ENCODE measurements at places on chromosomes 4 and X.

GRCh38 chr4:161320377-161320776 is 843.4 kb downstream of the FSTL5 start:
- no peak for DNase-seq

DNA sequence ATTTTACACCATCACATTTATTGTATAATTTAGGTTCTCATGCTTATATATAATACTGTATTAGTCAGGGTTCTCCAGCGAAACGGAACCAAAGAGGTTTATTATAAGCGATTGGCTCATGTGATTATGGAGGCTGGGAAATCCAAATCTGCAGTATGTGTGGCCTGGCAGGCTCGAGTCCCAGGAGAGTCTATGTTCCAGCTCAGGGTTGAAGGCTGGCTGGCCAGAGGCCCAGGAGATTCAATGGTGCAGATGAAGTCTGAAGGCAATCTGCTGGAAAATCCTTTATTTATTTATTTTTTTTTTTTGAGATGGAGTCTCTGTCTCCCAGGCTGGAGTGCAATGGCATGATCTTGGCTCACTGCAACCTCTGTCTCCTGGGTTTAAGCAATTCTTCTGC is 63.0 kb upstream of the WDFY3 start:
- DNase-seq = no peak

DNA sequence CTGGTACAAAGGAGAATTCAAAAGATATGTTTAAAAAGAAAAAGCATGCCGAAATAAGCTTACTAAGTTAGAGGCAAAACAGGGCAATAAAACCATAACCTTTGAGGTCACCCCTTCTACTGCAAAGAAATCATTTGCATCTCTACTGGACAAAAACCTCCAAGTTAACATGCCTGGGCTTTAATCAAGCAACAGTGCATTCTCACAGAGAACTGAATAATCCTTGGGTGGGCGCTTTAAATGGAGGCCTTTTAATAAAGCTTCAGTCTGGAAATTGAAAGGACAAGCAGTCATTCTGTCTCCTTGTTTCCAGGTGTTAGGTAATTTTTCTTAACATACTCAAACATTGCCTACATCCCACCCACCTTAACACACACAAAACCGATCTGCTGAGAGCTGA is 34.6 kb upstream of the SMS start:
- DNase-seq = no peak

GRCh38 chr4:110287130-110287529 is 88.7 kb upstream of the ELOVL6 start:
- peak; percentile 46 for DNase-seq

DNA sequence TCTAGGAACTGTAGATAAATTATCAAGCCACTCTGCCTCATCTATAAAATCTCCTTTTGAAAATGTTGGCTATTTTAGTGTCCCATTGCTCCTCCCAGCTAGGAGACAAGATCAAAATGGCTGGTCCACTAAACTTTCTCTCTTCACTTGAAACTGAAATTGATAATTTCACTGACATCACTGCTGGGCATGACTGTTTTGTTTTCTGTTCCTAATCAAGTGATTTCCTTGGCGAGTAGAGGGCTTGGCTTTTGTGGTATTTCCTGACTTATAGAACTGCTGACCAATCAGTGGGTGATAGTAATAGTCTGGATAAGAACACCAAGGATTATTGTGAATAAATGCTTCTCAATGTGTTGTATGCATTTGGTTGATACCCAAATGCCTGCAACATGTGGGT is 2152.9 kb downstream of the ARAP2 start:
- no peak for DNase-seq

GRCh38 chr4:173464481-173464880 is 65.5 kb downstream of the HAND2 start:
- no peak for DNase-seq

- no peak for DNase-seq
These were observed 33.2 kb upstream of the OCIAD2 start for GRCh38 chr4:48939785-48940184.

DNA sequence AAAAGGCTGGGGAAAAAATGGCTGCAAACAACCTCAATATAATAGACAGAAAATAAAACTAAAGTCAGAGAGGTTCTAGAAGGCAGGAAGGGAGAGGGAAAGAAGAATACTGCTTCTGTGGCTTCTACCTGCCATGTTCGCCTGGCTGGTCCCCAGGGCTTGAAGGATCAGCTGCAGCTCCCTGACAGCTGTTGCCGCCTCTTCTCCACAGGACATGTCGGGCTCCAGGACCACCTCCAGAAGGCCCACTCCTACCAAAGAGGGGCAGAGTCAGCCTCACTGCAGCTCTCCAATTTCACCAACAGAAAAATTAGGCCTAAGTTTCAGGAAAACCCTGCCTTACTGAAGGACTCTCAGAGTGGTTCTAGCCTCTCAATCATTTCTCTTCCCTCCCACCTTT is 44.9 kb downstream of the GATB start:
- no peak for DNase-seq

DNA sequence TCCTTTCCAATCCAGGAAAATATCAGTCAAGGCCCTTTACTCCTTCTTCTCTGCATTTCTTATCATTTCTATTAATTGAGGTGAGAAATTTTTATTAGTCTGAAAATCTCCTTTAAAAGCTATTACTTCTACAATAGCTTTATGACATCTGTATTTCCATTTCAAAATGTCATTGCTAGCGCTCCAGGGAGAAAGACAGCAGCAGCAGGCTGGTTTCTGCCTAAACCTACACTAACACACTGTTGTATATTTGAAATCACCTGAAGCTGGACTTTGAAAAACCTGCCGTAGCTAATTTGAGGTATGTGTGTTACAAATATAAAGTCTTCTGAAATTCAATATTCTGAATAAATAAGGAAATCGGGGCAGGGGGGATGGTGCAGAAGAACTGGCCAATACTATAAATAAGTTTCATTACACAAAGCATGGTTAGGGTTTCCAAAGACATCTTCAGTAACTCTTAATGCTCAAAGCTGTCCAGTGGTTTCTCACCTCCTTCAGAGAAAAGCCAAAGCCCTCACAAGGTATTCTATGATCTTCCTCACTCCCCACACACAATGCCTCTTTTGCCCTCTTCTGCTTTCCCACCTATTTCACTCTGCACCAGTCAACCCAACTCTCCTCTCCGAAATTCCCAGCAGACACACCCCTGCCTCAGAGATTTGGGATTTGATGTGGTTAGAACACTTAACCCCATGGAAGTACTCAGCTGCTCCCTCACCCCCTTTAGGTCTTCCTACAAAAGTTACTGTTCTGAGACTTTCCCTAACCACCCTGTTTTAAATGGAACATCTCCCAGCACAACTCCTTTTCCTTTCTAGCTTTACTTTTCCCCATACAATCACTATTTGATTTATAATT is 122.7 kb downstream of the PPP3CA start:
- DNase-seq = no peak

- DNase-seq = no peak
These were observed 156.9 kb downstream of the SOWAHB start for GRCh38 chr4:76740866-76741662.

DNA sequence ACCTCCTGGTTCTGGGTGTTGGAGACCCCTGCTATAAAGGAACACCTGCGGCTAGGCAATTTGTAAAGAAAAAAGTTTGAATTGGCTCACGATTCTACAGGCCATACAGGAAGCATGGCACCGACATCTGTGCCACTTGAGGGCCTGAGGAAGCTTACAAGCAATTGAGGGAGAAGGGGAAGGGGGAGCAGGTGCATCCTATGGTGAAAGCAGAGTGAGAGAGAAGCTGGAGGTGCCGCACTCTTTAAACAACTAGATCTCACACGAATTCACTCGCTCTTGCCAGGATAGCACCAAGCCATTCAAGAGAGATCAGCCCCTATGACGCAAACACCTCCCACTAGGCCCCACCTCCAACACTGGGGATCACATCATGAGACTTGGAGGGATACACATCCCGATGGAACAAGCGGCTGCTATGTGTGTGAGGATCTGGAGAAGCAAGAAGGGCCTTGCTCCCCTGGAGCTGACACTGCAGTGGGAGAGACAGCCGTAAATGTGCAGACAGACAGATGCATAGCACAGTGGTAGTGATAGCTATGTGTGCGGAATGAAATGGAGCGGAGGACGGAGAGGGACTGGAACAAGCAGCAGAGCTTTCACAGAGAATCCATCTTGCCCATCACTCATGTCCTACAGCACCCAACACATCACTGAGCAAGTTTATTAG is 60.7 kb upstream of the HELT start:
- no peak for DNase-seq

DNA sequence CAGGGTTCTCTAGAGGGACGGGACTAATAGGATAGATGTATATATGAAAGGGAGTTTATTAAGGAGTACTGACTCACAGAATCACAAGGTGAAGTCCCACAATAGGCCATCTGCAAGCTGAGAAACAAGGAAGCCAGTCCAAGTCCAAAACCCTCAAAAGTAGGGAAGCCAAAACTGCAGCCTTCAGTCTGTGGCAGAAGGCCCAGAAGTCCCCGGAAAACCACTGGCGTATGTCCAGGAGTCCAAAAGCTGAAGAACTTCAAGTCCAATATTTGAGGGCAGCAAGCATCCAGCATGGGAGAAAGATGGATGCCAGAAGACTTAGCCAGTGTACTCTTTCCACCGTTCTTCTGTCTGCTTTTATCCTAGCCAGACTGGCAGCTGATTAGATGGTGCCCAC is 227.2 kb downstream of the KCTD8 start:
- no peak for DNase-seq

DNA sequence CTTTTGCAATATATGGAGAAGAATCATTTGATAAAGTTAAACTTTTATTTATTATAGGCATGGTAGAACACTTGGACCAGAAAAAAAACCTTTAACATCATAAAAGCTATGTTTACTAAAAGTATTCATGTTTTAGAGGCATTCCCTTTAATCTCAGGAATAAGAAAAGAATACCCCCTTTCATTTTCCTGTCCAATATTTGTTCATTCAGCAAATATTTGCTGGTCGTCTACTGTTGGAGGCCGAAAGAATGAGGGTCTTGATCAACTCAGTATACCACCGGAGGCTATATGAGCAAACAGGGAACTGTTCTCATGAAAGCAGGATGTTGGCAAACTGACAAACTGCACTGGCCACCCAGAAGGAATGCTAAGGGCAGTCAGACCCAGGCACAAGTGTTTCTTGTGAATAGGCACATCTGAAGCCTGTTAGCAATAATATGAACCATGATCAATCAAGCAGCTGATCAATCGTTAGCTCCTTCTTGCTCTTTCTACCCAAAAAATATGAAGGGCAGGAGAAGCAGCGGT is 480.8 kb upstream of the FAT1 start:
- no peak for DNase-seq

DNA sequence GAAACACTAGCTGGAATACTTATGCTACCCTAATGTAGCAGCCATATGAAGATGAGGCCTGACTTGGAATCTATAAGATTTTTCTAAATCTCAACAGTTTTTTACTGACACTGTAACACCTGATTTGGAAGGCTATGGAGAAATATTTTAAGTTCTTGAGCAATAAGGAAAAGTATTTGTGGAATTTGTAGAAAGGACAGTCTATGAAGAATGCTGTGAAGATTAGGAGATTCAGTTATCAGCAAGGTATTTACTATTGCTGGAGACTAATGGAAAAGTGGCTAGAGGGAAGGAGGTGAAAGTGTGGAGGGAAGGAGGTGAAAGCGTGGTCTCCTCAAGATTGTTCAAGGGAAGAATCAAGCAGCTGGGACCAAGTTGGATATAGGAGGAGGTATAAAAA is 190.0 kb upstream of the EMCN start:
- DNase-seq = no peak

DNA sequence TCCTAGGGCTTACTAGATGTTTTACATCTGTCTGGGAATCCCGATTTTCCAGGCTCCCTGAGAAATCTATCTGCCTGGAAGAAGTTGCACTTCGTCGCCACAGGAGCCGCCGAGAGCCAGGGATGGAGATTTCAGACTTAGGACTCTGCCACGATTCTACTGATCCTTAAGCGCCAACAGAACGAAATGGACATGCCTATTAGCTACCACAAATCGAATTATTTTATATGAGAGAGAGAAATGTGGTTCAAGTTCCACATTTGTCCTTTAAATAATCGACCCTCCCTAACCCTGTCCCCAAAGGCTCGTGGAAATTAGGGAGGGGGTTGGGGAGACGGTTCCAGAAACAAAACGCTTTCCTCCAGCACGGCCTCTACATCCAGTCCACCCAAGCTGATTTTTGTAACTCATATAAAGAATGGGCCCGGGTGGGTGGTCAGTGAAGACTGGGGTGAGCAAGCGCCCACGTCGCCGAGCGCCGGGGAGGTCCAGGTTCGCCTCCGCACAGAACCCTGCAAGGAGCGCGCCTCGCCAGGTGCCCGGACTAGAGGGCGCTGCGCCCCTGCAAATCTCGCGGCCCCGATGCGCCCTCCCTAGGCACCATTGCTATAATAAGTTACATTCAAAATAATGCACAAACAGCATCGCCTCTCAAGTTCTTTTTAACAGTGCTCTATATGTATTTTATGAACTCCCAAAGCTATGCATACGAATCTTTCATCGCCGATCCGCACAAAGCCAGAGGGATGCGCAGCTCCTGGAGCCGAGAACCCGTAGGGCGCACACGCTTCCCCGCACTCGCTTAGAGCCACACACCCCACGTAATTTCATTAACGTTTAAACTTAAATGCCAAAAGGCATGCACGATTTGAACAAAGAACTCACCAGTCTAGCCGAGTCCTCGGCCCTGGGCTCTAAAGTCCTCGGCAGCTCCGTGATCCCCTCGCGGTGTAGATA is 2.1 kb upstream of the FAT1 start:
- DNase-seq = peak; percentile 13

GRCh38 chr4:7007142-7007907 is 35.8 kb upstream of the TADA2B start:
- DNase-seq = no peak

- DNase-seq = no peak
These were observed 176.2 kb downstream of the ADGRL3 start for GRCh38 chr4:61376301-61376700.

DNA sequence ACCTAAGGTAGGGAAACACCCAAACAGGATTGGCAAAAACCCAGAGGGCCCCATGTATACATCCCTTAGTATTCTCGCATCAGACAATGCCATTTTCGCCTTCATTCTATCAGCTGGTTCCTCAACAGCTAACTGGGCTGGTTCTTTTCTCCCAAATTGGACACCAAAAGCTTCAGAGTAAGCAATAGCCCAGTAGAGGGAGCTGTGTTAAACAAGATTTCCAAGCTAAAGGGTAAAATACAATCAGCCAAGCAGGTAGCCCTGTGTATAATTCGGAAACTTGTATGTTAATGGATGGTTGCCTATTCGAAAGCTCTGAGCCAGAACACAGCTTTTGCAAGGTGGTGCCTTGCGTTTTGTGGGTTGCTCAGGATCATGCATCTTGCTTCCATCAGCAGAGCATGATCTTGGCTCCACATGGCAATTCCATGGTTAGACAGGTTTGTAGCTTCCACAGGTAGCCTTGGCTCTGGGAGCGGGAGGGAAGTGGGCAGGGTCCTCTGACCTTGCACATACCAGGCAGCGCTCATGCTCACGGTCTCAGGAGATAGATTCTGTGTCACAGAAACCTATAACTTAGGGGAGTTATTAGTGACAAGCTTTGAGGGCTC is 115.2 kb upstream of the LNX1 start:
- DNase-seq = peak; percentile 8

- no peak for DNase-seq
These were observed 23.1 kb downstream of the EIF4E start for GRCh38 chr4:98905839-98906238.

All from GM12891 (cell line).